NCI-H446 (cell line): ENCODE measurements at places on chromosomes 11 and 22.
A peak's percentile ranks its signal among the peaks of the same experiment; 100 is the strongest.

GRCh38 chr11:44512818-44513217 is 52.6 kb upstream of the CD82 start:
- no peak for DNase-seq

DNA sequence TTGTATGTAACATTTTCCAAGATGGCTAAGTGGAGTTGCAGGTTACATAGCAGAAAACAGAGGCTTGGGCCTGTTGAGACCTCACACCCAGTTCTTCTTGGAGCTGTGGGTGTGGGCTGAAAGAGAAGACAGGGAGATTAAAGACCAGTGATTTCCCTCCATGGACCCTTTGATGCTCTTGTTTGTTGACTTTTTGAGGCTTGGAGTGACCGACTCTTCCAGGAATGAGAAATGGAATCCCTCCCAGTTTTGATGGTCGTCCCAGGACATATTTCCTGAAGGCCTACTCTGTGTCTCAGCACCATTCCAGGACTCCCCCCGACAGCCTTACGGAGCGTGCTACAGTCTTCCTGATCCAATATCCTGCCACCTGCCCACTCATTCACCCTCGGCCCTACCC is 96.9 kb downstream of the PTPRJ start:
- no peak for DNase-seq

- no peak for DNase-seq
These were observed 27.5 kb downstream of the REXO2 start for GRCh38 chr11:114466742-114467141.

- no peak for DNase-seq
These were observed 5.6 kb downstream of the MAPK8IP1 start for GRCh38 chr11:45890886-45891550.

DNA sequence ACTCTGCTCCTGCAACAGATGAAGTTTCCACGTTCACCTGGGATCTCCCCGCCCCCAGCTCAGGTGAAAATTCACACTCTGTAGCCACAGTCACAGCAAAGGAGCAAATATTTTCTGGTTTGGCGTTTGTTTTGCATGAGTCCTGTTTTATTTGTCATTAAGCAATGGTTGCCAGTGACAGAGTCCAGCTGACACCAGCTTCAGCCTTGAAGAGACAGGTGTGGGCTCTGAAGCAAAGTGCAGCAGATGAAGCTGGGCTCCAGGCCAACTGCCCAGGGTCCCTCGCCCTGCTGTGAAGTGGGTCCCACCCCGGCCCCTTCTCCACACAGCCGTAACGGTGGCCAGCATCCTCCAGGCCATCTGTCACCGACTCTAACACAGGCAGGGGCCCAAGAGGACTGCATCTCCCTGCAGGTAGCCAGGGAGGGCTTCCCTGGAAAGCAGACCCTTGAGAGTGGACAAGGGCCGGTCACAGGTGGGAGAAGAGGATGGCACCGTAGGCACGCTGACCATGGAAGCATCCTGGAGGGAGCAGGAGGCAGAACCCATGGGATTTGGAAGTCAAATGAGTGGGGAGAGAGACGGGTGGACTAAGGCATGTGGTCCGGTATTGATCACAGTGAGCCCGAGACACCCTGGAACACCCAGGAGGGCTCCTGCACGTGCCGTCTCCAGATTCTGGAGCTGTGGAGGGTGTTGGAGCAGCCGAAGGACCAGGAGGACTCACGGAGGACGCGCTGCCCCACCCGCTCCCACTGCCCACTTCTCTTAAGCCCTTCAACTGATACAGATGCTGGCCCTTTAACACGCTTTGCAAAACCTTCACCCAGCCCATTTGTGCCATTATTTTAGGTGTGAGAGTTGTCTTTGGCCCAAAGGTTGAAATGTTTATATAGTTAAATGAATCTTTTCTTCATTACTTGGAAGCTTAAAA is 294.5 kb downstream of the BRD1 start:
- peak; percentile 10 for DNase-seq

- no peak for DNase-seq
These were observed 14.5 kb downstream of the MYEOV start for GRCh38 chr11:69308491-69308911.

DNA sequence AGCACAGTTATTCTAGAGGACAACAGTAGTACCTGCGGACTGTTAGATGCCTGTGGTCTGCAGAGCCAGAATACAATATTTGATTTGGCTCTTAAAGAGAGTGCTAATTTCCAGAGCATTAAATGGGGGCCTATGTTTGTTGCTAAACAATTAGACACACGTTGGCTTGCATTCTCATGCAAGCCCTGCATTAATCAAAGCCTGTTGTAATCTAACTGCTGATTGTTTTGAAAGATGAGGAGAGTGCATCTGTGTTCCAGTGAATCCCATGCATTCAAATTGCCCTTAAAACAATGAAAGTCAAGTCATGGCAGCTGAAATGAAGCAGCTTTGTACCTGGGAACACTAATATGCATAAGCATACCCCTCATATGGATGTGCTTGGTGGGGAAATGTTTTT is 419.4 kb downstream of the DYNC2H1 start:
- DNase-seq = no peak

DNA sequence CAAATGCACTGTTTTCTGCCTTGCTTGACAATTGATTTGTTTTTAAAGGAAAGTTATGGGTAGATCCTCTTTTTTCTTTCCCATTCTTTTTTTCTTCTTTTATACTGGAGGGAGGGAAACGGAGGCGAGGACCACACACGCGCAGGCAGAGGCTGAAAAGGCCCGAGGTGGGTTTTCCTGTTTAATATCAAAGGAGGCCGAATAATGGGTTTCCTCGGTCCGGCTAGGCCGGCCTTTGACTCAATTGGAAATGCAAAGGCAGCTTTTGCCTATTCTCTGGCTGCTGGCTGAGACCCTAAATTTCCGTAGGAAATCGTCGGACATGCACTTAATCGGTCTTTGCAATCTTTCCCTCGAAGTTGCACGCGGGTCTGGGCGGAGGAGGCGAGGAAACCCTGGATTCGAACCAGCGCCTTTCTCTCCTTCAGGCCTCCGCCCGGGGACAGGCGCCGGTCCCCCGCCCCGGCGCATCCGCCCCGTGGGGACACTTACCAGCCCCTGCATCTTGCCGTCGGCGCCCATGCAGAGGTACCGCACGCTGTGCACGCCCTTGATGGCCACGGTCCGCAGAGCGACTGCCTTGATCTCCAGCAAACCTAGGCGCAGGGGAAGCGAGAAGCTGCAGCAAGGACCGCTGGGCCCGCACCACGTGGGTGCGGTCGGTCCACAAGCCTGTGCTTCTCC is 911 bp downstream of the FGF19 start:
- DNase-seq = no peak

GRCh38 chr11:23227078-23227445 is 366.8 kb upstream of the CCDC179 start:
- no peak for DNase-seq

GRCh38 chr11:71065841-71066240 is 186.5 kb downstream of the SHANK2 start:
- no peak for DNase-seq

DNA sequence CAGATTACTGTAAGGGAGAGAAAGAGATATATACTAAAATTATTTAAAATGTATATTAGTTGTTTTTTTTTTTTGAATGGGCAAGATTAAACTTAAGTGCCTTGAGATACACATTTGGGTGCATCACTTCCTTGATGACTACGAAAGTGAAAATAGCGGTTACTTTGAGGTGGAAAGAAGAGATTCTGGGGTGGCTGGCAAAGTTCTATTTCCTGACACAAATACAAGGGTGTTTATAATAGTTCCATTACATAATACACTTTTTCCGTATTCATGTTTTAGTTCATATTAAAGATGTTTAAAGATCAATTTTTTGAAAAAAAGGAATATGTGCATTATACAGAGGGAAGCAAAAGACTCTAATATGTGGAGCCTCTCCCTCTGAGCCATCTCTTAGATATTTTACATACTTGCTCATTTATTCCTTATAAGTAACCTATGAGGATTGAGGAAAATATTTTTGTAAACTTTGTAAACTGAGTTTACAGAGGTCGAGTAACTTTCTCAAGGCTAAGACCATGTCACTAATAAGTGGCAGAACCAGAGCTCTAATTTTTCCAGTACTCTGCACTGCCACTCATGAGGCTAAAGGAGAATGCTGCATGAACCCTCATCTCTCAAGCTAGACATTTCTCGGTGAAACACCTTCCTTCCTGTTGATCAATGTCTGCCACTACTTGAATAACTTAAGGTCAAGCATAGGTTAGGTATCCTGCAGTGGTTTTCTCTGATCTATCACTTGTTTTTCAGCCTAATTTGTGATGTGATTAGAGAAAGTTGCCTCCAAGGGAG is 58.6 kb downstream of the DDIAS start:
- no peak for DNase-seq

GRCh38 chr11:65072631-65072966 is 11.2 kb downstream of the CDCA5 start:
- DNase-seq = no peak

DNA sequence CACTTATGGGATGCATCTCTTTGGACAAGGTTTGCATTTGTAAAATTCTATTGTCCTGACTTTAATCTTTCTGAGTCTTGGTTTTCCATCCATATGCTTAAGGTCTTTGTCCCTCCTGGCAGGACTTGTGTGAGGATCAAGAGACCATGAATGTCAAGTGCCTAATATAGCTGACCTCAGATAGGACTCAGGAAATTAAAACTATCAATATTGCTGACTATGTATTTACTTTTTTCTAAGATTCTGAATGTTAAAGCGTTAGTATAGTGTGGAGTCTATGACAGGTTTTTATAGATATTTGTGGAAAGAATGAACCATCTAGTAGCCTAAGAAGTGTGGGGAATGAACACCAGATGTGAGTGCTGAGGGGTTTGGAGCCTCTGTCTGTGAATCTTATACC is 637.8 kb downstream of the NTM start:
- no peak for DNase-seq

GRCh38 chr11:117734601-117735024 is 62.4 kb downstream of the DSCAML1 start:
- DNase-seq = no peak

DNA sequence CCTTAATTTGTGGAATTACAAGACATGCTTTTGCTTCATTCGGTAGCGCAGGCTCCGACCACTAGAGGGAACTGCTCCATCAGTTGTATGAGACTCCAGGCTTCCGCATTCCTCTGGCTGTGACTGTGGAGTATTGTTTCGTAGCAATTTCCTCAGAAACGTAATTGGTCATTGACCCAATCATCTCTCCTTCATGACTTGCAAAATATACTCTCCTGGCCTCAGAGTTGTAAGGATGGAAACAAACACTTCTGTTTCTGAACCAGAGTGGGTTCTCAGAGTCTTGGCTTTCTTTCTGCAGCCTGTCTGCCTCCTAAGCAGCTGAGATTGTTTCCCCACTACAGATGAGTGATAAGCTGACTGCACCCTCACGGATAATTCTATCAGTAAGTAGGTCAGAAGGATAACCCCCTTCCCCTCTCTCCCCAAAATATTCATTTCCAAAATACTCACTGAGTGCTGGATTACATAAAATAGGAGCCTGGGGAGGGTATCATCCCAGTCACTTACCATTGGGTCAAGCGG is 146.8 kb upstream of the ZC3H12C start:
- DNase-seq = peak; percentile 91

- DNase-seq = no peak
These were observed at the start of gene CREB3L1 for GRCh38 chr11:46277622-46278386. TSS of gene CREB3L1 (plus strand) at chr11:46277662. CDS start at chr11:46278112, 450 bp downstream.

- DNase-seq = no peak
These were observed 45.1 kb downstream of the TRMU start for GRCh38 chr22:46380581-46380980.

- peak; percentile 84 for DNase-seq
These were observed at the start of gene SPINDOC for GRCh38 chr11:63813035-63813562. TSS of gene SPINDOC (plus strand) at chr11:63813456. CDS start at chr11:63813687, 231 bp downstream.

GRCh38 chr22:44159221-44159620 is 21.5 kb upstream of the PARVG start:
- no peak for DNase-seq

DNA sequence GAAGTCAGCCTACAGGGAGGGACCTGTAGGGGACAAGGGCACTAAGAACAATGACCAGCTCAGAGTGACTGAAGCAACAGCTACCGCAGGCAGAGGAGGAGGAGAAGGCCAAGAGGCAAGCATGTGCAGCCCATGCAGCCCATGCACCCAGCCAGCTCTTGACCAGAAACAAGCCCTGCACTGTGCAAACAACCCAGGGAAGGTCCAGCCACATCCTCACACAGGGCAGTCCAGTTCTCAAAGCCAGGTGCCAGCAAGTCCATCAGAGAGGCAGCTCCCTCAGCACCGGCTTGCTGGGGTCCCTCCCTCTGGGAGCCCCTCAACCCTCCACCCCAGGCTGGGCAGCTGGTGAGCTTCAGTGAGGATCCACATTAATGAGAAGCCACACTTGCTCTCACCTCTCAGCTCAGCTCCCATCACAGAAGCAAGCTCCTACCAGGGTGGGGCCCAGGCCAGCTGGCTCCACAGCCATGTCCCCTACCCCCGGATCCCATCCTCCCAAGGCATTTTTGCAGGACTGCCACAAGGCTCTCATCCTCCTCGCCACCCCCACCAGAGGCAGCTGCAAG is 7.1 kb downstream of the DGCR2 start:
- no peak for DNase-seq

DNA sequence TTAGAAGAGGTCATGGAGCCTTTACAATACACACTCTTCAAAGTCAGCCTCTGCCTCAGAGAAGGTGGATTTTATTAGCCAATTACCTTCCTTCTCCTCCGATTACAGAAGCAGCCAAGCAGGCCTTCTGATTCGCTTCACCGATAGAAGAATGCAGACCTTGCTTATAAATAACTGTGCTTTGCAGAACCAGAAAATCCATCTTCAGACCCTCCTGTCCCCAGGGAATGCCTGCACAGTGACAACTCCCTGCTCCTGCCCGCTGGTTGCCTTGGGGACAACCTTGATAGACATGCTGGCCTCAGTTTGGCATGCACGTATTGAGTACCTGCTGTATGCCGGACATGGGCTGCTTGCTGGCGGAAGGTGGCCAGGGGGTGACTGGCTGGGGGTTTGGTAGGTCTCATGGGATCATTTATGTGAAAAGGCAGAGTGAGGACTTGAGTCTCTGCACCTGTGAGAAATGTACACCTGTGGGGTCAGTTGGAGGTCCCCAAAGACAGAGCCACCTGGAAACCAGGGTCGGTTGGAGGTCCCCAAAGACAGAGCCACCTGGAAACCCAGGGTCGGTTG is 1238.7 kb downstream of the BRD1 start:
- no peak for DNase-seq

GRCh38 chr11:76385903-76386302 is 4.8 kb downstream of the GVQW3 start:
- no peak for DNase-seq

GRCh38 chr22:24159650-24160049 is 21.6 kb upstream of the SUSD2 start:
- no peak for DNase-seq

- DNase-seq = no peak
These were observed 1110.9 kb upstream of the CNTN5 start for GRCh38 chr11:97909614-97910399.

DNA sequence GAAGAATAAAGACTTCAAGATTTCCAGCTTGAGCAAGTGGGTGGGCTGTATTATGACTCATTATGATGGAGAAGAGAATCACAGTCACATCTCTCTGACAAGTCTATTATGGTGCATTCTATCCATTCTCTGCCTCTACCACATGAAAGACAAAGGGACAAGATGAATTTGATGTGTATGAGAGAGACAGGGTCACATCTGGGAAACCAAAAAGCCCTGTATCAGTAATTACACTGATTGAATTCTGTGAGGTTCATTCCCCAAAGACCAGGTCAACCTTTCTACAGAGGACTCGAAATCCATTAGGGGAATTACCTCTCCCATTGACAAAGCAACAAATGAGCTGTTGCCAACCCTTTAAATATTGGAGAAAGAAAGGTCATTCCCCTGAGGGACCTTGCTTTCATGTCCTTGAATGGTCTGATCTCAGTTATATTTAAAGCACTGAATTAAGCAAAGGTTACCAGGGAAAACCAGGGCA is 109.6 kb downstream of the USP35 start:
- no peak for DNase-seq

GRCh38 chr11:102191832-102192231 is 81.6 kb downstream of the YAP1 start:
- DNase-seq = no peak
